Hematopoietic multipotent progenitor cell (in vitro differentiated cells): ENCODE measurements at places on chromosomes 3 and 15.

DNA sequence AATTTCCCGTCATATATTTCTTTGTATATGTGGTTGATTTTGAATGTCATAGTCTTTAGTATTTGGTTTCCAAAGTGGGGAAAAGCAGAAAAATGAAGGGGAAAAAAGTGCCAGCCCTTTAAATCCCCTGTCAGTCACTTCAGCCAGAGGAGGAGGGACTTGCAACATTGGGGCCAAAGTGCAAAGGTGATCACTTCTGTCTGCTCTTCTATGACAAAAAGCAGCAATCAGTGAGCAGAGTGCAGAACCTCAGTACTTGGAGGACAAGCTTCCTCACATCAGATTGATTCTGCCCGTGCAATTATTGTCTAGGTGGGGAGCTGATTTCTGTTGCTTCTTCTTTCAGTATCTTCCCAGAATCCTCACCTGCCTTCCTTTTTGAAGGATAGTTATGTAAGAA, 60.0 kb downstream of the STT3B start:
- DNase-seq, result no peak

GRCh38 chr15:69686626-69687025, 234.0 kb downstream of the RPLP1 start:
- no peak for DNase-seq

GRCh38 chr15:55683376-55683775, 59.6 kb downstream of the PRTG start:
- DNase-seq, result no peak

- no peak for DNase-seq
These were observed 52.9 kb downstream of the PGBD4 start for GRCh38 chr15:34154725-34155204.

- no peak for DNase-seq
These were observed 235.0 kb upstream of the KBTBD8 start for GRCh38 chr3:66762916-66763693.

- DNase-seq, result no peak
These were observed 80.8 kb upstream of the EPHB3 start for GRCh38 chr3:184480831-184481230.

- DNase-seq, result no peak
These were observed 37.3 kb downstream of the BSN start for GRCh38 chr3:49591615-49592014.

- DNase-seq, result no peak
These were observed 236.9 kb downstream of the NTRK3 start for GRCh38 chr15:88019656-88020055.

- no peak for DNase-seq
These were observed 985.2 kb upstream of the ROBO1 start for GRCh38 chr3:80753021-80753420.

DNA sequence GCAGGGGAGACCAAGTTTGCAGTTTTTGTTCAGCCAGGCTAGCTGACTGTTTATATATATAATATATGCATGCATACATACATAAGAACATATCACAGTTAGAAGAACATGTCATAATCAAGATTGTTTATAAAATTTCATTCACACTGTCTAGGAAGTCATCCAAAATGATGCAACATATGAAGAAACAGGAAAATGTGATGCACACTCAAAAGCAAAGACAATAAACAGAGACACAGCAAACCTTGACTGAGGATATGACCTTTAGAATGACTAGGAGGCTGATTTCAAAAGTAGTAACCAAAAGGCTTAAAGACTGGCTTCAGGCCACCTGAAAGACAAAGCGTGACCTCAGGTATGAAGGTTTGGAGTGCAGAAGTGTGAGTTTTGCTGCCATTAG, 166.2 kb upstream of the NDN start:
- no peak for DNase-seq

- DNase-seq, result no peak
These were observed 26.7 kb downstream of the TKT start for GRCh38 chr3:53229171-53229570.

DNA sequence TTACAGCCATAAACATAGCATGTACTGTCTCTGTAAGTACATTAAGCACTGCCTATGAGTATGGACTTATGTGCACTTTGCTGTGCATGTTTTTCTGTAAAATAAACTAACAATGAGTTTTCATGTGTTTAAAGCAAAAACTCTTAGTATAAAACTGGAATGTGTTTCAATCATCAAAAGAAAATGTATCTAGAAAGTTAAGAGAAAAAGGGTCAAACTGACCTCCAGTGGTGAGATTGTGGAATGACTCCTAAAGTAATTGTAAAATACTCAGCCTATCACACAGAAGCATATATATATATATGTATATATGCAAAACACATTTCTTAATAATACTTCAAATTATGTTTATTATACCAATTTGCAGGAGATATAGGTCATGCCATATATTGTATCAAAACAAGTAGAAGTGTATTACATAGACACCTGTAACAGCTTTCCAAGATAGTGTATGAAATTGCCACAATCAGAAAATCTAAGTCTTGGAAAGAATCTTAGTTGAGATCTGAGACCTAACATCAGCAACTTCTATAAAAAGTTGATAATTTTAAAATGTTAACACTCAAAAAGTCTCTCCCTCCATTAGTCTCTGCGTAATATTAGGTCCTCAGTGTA, 199.6 kb downstream of the FMN1 start:
- no peak for DNase-seq

DNA sequence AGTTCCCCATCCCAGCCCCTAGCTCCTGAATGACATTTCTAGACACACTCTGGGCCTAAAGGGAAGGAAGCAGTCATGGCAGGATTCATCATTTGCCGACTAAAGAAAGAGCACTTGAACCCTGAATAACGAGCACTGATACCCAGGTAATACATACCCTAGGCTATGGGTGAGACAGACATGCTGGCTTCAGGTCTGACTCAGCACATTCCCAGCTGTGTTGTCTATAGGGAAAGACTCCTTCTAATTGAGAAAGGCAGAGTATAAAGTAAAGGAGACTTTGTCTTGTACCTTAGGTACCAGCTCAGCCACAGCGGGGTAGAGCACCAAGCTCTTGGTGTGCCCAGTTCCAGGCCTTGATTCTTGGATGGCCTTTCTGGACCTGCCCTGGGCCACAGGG, 870.5 kb downstream of the PDCD6IP start:
- DNase-seq, result no peak

DNA sequence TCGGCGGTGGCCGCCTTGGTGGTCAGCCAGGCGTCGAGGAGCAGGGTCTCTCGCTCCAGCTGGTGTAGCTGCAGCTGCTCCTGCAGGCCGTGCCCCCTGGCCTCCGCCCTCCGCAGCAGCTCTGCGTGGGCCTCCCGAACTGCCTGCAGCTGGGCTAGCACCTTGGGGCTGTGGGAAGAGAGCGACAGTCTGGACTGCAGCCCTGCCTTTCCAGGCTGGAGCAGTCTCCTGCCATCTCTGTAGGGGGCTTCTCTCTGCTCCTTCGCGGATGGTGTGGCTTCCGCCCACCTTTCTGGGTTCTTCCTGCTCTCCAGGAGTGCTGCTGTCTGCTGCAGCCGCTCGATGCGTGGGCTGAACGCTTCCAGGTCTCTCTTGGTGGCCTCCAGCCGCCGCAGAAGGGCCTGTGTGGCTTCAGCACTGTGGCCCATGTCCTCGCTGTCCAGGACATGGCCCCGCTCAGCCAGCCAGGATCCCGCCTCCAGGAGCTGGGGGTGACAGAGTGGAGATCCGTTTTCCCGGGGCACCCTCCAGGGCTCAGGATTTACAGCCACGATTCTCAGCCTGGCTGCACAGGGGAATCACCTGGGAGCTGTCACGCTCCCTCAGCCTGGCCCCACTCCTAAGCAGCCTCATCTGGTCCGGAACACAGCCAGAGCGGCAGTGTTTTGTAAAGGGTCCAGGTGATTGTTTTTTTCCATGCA, 16.8 kb downstream of the PLA2G4B start:
- no peak for DNase-seq

GRCh38 chr3:141070727-141071357, 19.7 kb downstream of the SPSB4 start:
- DNase-seq, result no peak

DNA sequence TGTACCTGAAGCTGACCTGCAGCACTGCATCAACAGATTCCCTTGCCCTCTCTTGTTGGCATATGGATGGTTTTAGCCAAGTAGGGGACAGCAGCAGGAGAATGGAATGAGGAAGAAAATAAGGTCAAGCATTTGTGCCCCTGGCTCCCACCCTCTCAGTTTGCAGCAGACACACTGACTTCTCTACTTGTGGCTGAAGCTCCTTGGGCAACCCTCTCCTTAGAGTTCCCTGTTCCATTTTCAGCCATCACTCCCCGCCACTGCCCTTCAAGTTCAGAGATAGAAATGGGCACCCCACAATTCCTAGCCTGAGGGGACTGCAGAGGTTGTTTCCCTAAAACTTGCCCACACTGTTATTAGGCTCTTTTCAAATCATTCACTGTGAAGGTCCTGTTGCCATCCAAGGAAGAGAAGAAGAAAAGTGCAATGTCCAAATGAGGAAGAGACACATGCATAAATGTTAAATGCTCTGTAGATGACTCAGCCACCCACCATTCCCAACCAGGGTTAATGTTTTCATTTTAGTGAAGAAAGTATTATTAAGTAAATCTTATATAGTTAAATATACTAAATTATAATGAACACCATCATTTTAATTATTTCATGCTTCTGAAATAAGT, 295.9 kb upstream of the UBE2E2 start:
- no peak for DNase-seq

- DNase-seq, result no peak
These were observed 8.9 kb upstream of the IDH3A start for GRCh38 chr15:78140292-78140691.

GRCh38 chr3:160987982-160988964, 116.9 kb downstream of the B3GALNT1 start:
- no peak for DNase-seq

GRCh38 chr3:103601666-103602065, 1166.9 kb downstream of the ZPLD1 start:
- no peak for DNase-seq

GRCh38 chr3:119170821-119171220, 2.6 kb upstream of the UPK1B start:
- DNase-seq, result no peak

DNA sequence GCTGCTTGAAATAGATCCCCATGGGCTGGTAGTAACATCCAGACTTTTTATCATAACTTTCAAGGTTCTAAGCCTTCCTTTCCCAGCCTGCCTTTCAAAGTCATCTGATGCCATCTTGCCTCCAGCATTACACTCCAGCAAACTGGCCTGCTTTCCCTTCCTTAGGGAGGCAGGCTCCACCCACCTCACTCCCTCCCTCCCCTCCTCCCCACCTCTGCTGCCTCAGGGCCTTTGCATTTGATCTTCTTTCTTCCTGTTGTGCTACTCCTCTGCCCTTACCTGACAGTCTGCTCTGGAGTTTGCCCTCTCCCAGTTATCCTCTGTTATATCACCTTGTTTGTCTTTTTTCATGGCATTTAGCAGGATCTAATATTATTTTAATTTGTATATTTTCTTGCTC, 319.5 kb downstream of the KCNH8 start:
- DNase-seq, result no peak

DNA sequence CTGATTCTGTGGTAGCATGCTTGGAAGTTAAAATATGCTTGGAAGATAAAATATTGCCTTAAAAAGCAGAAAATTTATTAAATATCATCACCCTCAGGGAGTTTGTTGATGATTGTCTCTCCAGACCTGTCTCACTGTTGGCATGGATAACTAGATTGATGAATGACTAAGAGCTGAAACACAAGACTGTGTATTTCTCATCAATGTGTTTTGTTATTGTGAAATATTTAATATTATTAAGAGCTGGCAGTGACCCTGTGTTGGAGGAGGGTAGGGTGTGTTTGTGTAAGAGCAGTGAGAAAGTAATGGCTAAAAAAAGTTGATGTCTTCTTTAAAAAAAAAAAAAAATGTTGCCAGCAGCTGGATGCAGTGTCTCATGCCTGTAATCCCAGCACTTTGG, 82.2 kb downstream of the ITPR1 start:
- DNase-seq, result no peak

- DNase-seq, result no peak
These were observed 28.7 kb downstream of the ADAMTSL3 start for GRCh38 chr15:83682476-83683088.

- no peak for DNase-seq
These were observed 28.8 kb downstream of the SUMF1 start for GRCh38 chr3:4438296-4438695.

- no peak for DNase-seq
These were observed 351.7 kb downstream of the IGSF11 start for GRCh38 chr3:118682921-118683320.

DNA sequence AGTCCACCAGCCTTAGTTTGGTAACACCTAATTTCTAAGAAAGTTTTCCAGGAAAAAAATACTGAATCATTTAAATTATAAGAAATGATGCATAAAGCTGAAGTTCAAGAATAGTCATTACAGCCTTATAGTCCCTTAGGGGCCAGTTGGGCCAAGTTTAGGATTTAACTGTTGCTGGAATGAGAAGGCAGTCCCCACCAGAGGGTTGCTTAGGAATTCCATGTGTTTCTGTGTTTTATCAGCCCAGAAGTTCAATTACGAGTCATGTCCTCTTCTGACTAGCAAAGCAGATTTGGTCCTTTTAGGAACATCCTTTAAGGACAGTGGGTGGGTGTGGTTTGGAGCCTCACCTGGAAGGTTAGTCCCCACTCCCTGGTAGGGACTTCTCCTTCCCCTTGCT, 57.0 kb upstream of the NR2E3 start:
- DNase-seq, result no peak

DNA sequence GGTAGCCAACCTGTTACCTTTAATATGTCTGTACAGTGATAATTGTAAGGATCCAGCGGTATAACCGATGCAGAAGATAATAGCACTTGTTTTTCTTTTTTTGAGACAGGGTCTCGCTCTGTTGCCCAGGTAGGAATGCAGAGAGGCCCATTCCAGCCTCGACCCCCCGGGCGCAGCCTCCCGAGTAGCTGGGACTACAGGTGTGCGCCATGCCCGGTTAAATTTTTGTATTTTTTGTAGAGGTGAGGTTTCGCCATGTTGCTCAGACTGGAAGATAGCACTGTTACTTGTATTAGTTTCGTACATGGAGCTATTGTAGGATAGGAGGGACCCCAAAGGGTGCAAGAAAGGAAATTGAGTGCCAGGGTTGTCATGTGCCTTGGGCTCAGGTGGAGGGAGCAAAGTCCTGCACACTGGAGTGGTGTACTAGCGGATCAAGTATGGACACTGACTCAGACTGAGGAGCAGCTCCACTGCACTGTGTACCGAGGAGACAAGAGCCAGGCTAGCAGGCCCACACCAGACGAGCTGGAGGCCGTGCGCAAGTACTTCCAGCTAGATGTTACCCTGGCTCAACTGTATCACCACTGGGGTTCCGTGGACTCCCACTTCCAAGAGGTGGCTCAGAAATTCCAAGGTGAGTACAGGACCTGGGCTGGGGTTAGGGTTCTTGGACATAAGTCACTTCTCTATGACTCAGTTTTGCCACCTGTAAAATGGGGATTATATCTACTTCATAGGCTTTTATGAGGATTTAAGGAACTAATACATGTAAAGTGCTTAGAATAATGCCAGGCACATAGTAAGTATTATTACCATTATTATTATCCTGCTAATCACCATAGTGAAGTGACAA, 1.0 kb downstream of the OGG1 start:
- no peak for DNase-seq
